ENCODE measurements at places on chromosomes 16 and 17.

DNA sequence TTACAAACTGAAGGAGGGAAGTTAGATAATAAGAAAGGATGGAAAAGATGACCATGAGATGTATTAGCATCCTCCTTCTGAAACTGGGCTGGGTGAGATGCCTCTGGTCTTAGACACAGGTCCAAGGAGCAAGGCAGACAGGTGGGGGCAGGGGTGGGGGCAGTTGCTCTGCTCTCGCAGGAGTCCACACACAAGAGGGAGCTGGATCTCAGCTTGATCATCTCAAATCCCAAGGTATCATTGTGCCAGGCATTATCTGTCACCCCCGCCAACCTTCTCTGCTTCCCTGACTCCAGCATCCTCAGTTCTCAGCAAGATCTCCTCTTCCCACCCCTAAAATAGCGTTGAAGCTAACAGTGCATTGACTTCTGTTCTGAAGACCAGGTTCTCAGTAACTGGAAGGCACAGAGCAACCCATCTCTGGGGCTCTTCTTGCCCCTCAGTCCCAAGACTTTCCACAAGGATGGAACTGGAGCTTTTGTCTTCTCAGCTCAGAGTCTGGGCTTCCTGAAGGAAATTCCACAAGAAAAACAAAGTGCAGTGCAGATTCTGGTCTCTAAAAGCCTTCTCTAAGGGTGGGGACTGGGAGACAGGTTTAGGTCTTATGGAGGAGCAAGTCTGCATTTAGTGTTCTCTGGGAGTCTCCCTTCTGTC is 1.6 kb downstream of the FLOT2 start:
- no peak for DNase-seq

DNA sequence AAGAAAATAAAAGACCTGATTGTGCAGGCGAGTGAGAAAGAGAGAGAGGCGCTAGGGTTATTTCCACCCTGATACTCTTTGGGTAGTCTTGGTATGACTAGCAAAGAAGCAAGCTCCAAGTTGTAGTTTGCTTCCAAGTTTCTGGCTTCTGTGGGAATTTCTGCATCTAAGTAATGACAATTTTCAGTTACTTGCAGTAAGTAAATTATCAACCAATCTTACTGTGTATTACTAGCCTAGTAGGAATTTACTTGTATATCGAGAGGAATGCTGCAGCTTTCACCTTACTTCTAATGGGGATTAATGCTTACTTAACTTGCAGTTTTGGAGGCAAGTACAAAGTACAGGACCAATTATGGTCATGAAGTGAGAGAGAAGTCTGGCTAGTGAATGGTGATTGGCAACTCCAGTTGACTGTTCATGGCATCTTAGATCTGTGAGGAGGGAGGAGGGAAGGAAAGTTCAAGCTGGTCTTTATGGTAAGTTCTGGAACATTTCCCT is 31.9 kb downstream of the TENT4B start:
- no peak for DNase-seq

DNA sequence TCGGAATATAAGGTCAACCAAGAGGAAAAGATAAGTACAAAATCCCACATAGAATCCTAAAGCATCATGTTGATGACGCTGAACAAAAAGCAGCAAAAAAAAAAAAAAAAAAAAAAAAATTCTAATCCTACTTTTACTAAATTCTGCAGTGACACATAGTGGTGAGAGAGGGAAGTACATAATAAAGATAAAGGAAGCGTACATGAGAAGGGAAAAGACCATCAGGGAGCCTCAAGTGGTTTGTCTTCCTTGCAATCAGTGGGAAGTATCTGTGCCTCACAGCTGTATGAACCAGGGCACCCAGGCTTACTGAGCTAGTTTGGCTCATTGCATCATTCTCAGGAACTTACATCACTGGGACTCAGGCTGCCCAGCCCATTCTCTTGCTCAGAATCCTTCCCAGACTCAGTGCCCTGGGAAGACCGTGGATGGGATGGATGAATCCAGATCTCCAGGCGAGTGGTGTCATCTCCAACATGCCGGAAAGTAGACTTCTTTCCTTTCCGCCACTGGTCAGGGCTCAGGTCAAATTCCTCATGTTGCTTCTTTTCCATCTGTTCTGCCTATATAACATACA is 21.2 kb downstream of the SMG6 start:
- no peak for DNase-seq

GRCh38 chr16:4049031-4049430 is 67.2 kb downstream of the ADCY9 start:
- no peak for DNase-seq

DNA sequence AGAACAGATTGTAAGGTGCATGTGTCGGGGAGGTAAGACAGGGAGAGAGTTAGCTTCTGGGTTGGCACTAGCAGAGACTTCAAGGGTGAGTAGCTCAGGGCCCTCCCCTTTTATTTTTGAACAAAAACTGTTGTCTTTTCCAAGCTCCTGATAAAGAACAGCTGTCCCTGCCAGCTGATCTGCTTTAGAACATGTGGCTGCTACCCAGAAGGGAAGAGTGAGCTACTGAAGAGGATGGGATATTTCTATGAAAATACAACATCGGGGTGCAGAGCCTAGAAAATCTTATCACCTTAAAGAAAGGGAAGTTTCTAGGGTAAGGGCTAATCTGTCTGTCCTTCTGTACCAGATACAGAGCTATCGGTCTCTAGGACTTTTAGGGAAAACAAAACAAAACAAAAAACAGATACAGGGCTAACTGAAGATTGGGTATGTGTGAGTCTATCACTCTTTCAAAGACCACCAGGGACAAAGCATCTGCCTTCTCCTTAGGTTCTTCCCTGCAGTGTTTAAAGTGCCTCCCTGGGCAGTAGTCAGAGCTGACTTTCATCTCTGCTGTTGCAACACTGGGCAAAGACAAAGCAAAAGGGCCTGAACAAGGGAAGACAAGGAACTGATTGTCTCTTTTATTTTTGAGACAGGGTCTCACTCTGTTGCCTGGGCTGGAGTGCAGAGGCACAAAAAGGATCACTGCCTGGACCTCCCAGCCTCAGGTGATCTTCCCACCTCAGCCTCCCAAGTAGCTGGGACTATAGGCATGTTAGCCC is 5.0 kb upstream of the DHRS13 start:
- no peak for DNase-seq

All from stimulated activated CD4-positive, alpha-beta T cell treated with anti-CD3 and anti-CD28 coated beads, Interleukin-15, amount 100 ng/mL, for 48 hours (primary cell).